CD8-positive, alpha-beta T cell (primary cell): ENCODE measurements at places on chromosomes 3 and 15.

DNA sequence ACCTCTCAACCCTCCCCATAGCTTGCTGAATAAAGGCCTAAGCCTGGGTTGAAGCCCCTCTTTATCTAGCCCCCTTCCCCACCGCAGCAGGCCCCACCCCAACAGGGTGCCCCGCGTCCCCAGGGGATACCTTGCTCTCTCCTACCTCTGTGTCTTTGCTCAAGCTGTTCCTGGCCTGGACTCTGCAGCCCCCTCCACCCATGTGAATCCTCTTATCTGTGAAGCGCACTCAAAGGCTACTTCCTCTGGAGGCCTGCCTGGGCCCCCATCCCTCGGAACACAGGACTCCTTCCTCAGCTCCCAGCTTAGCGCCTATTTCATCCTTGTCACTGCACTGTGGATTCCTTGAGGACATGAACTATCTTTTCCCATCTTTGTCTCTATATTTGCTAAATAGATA lies 61.4 kb upstream of the HERC1 start:
- DNase-seq: no peak

GRCh38 chr3:139251529-139251928 lies 92.3 kb upstream of the MRPS22 start:
- DNase-seq: no peak

- no peak for DNase-seq
Measured at GRCh38 chr3:45124956-45125355, 21.2 kb downstream of the CDCP1 start.

GRCh38 chr3:127304121-127304744 lies 16.4 kb upstream of the PRR20G start:
- no peak for DNase-seq

GRCh38 chr3:22734207-22734606 lies 468.9 kb upstream of the UBE2E2 start:
- no peak for DNase-seq

- no peak for DNase-seq
Measured at GRCh38 chr3:135513106-135514059, 452.1 kb upstream of the PPP2R3A start.

GRCh38 chr15:57385923-57386390 lies 9.7 kb downstream of the CGNL1 start:
- DNase-seq: no peak

DNA sequence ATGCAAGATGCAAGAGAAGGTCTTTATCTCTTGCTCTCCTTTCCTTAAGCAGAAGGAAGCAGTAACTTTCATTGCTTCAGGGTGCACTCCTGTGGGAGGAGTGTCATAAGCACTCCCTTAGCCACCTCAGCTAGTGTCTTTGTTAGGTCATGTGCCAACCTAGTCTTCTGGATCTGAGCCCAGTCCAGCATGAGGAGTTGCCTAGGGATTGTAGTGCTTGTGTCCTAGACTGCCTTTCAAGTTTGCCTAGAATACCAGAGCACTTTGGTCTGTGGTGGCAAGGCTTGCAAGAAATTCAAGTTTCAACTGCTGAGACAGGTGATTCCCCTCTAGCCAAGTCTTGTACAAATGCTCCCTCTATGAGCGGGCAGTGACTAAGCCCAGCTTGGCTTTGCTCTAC lies 633.6 kb downstream of the ZNF385D start:
- no peak for DNase-seq

GRCh38 chr3:168647582-168647981 lies 551.9 kb upstream of the GOLIM4 start:
- no peak for DNase-seq

DNA sequence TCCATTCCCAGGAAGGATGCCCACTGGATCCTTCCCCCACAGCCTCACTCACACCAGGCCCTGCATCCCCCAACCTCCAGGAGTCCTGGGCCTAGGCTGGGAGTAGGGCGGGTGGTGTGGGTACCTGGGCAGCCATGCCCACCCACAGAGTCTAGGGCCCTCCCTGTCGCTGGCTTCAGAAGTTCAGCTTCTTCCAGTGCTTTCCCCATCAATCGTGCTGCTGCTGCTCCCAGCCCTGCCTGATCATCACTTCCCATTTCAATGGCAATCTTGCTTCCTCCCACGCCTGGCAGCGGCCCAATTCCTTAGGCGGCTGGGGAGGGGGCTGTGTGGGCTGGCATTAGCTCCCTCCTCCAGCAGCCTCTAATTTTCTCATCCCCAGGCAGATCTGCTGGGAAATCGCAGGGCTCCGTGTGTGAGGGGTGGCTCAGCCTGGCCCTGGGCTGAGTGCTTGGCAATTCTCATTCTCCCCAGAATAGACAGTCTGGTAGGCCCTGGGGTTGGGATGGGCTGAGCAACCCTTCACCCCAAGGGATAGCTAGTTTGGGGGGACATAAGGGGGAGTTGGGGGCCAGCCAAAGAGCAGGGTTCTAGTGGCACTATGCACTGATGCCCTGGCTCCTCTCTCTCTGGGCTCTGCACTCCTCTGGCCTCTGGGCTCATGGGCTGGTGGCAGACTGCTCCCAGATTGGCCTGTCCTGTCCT lies 66.4 kb downstream of the SCN5A start:
- DNase-seq: no peak

DNA sequence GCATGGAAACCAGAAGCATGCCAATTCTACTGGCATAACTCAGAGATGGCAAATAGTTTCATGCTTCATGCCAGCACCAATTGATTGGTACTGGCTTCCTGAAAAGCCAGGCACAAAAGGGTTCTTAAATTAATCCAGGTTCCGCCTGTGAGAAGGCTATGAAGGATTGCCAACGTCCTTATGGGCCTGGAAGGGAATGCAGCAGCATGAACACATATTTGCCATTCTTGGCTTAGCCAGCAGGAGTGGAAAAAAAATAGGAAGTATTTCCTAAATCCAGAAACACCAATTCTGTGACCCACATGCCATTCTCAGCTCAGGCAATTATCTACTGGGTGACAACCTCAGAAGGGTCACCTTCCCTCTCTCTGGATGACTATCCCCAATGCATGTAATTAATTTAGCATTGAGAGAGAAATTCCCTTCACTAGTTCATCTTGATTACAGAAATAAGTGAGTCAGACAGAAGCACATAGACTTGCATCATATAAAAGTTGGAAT lies 36.0 kb downstream of the ADAMTS9 start:
- DNase-seq: no peak

DNA sequence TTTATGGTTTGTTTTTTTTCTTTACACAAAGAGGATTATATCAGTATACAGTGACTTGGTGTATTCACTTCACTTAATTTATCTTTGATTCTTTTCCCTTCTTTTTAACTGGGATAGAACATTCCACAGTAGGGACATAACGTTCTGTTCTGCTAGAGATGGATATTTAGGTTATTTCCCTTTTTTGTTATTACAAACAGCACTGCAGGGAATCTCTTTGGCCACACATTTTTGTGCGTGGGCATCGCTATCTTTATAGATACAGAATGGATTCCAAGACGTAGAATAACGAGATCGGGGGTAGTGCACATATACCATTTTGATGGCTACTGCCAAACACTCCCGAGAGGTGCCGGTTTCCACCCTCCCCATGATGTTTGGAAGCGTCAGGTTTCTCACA lies 44.8 kb downstream of the PXYLP1 start:
- DNase-seq: no peak

- no peak for DNase-seq
Measured at GRCh38 chr3:109265295-109265694, 51.0 kb downstream of the DPPA2 start.

DNA sequence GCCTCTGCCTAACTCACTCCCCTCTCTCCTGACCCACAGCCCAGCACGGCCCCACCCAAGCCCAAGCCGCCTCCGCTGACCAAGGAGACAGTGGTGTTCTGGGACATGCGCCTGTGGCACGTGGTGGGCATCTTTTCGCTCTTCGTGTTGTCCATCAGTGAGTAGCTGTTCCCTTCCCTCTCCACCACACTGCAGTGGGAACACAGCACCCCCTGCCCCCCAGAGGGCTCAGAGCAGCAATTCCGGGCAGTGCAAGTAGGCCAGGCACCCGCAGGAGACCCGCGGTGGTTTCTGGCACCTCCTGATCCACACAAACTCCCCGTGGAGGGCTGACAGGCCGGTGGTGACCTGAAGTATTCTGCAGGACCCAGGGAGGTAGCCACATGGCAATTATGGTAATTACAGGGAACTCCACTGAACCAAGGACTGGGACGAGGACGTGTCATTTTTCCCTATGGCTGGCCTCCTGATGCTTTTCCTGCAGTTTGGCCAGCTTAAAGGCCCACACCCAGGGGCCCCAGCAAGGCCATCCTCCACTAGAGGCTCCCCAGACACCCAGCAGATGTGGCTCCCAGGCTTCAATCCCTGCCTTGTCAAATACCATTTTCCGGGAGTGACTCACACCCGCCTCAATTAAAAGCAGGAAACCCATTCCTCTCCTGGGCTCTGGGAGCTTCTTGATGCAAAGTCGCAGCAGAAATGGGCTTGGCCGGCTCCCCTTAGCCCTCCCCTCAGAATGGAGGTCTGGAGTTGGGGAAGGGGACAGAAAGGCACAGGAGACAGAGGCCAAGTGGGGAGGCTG lies 4.8 kb downstream of the TMIE start:
- DNase-seq: no peak

GRCh38 chr15:74301583-74302361 lies 65.6 kb downstream of the CCDC33 start:
- DNase-seq: no peak

DNA sequence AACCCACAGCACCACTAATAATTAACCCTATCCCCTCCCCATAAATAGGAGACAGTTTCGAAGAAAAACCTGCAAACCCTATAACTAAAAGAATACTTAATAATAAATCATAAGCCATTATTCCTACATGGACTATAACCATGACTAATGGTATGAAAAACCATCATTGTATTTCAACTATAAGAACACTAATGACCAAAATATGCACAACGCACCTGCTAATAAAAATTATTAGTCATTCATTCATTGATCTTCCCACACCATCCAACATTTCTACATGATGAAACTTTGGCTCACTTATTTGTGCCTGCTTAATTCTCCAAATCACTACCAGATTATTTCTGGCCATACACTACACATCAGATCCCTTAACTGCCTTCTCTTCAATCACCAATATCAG lies 16.6 kb downstream of the AQP9 start:
- no peak for DNase-seq

DNA sequence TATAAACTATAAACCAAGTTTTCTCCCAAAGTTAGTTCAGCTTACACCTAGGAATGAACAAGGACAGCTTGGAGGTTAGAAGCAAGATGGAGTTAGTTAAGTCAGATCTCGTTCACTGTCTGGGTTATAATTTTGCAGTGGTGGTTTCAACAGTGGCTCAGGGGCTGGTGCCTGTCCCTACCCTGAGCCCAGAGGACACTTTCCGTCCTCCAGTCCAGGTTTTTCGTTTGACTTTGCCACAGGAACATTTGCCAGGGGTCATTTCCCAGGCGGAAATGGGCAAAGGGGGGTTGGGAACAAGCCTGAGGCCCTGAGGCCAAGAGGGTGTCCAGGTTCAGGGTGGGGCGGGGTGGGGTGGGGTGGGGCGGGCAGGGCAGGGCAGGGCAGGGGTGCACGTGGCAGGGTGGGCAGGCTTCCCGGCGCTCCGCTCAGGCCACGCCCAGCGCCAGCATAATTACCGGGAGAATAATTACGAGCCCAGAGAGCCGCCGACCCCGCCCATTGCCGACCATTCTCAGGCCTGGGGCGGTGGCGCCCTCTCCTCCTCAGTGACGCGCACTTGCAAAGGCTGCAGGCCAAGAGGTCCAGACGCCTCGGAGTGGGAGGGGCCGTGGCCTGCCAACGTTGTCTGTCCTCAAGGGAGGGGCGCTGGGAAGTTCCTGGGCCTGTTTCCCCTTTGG lies 70.4 kb downstream of the KLF13 start:
- DNase-seq: no peak

GRCh38 chr15:79539401-79539800 lies 107.3 kb downstream of the MINAR1 start:
- no peak for DNase-seq

DNA sequence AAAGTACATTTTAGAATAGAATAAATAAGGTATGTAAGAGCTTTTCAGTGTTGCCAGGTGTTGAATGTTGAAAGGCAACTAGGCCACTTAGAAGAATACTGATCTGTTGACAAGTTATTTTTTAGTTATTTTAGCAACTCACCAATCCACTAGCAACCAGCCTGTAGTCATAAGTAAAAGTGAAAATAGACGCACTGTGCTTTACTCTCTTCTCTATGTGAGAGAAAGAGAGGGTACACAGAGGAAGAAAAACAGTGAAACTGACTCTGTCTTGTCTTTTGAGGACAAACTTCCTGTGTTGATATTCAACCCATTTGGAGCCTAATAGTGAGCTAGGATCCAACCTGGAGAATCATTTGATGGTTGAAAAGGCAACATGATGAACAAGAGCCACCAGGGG lies 327.1 kb upstream of the GOLIM4 start:
- DNase-seq: no peak

DNA sequence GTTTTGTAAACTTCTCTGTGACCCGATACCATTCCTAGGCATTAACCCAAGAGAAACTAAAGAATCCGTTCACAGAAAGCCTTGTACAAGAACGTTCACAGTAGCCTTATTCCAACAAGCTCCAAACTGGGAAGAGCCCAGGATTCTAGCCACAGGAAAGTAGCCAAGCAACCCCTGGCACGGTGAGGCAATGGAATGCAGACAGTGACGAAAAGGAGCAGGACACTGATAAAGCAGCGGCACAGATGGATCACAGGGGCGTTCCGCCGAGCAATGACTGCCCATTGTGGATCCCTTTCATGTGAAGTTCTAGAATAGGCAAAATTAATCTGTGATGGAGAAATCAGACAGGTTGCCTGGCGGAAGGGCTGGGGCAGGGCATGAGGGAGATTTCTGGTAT lies 198.7 kb upstream of the CHRNA7 start:
- no peak for DNase-seq

DNA sequence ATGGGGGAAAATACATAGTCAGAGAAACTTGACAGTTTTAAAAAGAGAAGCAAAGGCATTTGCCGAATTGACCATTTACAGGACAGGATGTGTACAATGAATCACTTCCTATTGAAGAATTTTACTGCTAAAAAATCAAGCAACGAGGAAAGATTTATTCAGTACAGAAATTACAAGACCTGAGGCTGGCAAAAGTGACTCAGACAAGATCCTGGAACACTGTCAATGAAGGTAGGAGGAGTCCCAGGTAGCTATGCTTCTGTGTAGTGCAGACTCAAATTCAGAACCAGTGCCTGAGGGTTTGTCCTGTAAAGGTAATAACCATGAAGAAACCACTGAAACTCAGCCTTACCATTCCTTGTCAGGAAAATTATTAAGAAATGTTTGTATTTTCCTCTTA lies 120.9 kb downstream of the ZMAT3 start:
- no peak for DNase-seq

- DNase-seq: no peak
Measured at GRCh38 chr15:31365032-31365654, 38.5 kb downstream of the KLF13 start.
